ENCODE measurements at places on chromosomes 3 and 15. TPM values are rescaled to one million over a fixed set of nuclear protein-coding genes. Genes with fewer than 3 reads are reported as not detected.

DNA sequence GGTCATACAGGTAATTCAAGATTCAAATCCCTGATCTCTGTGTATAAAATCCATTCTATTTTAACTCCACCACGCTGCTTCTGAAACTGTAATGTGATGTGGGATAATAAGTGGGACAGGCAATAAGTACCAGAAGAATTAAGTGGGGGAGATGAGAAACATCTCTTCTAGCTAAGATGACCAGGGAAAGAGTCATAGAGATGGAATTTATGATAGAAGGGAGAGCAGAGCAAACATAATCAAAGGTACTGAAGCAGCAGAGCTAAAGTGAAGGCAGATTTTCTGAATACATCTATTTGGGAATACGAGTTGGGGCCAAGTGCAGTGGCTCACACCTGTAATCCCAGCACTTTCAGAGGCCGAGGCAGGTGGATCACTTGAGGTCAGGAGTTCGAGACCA lies 4.9 kb downstream of the MRPL47 start:
- no peak for DNase-seq

DNA sequence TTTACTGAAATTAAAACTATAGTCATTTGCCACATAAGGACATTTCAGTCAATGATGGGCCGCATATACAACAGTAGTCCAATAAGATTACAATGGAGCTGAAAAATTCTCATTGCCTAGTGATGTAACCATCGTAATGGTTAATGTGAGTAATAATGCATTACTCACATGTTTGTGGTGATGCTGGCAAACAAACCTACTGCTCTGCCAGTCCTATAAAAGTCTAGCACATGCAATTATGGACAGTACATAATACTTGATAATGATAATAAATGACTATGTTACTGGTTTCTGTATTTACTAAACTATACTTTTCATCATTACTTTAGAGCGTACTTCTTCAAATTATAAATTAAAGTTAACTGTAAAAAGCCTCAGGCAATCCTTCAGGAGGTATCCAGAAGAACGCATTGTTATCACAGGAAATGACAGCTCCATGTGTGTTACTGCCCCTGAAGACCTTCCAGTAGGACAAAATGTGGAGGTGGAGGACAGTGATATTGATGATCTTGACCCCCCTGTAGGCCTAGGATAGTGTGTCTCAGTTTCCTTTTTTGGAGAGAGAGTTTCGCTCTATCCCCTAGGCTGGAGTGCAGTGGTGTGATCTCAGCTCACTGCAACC lies 102.7 kb downstream of the ATP1B3 start:
- DNase-seq = no peak

DNA sequence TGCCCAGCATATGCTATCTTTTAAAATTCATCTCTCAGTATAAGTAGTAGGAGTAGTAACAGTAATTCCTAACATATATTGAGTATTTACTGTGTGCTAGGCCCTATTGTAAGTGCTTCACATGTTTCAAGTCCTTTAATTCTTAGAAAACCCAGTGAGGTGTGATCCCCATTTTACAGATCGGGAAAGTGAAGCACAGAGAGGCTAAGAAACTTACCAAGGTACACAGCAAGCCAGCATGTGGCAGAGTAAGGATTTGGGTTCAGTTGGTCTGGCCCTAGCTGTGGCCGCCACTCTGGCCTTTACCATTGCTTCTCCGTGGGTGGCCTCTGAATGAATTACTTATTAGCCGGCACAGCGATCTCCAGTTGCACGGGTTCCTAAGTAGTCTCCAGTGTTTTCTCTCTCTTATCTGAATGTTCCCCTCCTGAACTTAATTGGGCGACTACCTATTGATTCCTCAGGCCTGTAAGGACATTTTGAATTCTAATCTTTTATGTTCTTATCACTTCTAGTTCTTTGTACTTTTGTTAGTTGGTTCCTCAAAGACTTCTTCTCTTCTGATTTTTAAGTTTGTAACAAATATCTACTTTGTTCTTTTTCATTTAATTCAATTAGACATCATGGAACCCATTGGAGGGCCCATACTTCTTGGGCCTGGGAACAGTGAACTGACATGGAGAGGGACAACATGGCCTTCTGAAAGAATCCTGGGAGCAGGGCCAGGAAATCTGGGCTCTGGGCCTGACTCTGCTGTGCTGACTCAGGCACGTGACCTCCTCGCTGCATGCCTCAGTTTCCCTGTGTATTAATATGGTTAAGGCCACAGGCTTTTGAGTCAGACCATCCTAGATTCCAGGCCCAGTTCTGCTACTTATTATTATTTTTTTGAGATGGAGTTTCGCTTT lies 11.6 kb downstream of the CLCN2 start:
- DNase-seq = no peak

GRCh38 chr15:74263466-74263865 lies 27.3 kb downstream of the CCDC33 start:
- DNase-seq = no peak

DNA sequence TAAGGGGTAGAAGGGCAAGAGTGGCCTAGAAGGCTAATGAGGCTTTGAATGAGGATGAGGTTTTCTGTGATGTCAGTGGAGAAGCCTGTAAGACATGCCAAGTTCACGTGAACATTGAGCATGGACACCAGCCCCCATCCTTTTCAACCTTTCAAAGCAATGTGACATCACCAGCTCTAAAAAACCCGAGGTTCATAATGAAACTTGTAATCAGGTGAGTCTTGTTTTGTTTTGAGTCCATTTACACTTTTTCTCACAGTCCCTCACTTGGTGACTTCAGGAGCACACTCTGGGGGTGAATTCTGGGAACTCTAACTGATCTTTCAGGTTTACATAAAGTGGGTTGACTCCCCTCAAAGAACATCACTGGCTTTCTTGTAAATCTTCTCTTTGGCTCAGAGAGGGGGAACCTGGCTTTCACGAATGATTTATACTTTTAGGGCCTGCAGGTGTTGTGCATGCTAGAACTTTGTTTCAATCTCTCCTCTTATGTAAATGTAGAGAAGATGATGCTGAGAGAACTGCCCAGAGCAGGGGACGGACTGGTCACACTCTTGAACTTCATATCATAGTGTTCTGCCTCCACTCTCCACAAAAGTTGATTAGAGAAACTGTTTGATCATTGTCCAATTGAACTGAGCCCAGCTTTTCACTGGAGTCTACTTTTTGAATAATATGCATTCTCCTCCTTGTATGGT lies 224.7 kb upstream of the SATB1 start:
- DNase-seq = no peak

DNA sequence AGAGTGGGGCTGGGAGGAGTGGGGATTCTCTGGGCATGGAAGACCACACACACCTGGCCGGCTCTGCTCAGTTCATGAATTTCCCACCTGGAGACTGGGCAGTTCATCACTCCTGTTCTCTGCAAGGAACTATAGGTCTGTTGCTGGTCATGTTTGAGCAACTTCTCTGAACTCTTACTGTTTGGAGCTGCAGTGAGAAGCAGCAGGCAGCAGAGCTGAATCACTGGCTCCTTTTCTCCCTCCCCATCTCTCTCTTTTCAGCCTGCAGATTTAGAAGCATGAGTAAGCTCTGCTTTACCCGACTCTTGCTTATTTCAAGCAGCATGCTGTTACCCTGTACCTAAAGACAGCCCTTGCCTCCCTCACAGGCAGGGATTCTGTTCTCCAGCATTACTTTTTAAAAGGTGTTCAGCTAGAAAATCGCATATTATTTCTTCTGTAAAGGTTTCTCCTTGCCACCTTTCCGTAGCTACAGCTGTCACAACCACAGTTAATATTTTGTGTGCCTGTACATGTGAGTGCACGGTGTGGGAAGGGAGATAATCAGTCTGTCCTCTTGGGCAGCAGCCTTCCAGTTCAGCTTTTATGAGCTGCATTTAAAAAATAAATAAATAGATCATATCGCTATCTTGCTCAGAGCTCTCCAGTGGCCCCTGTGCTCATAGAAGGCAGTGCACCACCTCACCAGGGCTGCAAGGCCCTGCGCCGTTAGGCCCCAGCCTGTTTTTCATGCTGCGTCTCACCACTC lies 131.6 kb downstream of the CHCHD6 start:
- no peak for DNase-seq

DNA sequence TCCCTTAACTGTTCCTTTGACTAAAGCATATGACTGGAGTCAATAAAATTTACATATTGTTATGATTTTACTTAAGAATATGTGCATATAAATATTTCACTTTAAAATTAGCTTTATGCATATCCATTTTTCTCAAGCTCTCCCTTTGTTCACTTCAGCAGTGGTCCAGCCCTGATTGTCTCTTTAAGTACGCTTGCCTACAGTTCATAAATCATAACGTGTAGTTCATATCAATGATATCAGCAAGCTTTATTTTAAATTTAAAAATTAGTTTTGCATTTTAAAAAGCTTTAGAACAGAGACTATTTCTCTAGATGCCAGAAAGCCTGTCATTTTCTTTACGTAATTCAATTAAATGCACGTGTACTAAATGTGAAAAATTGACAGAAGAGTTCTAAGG lies 721.9 kb downstream of the OTOL1 start:
- DNase-seq = no peak

DNA sequence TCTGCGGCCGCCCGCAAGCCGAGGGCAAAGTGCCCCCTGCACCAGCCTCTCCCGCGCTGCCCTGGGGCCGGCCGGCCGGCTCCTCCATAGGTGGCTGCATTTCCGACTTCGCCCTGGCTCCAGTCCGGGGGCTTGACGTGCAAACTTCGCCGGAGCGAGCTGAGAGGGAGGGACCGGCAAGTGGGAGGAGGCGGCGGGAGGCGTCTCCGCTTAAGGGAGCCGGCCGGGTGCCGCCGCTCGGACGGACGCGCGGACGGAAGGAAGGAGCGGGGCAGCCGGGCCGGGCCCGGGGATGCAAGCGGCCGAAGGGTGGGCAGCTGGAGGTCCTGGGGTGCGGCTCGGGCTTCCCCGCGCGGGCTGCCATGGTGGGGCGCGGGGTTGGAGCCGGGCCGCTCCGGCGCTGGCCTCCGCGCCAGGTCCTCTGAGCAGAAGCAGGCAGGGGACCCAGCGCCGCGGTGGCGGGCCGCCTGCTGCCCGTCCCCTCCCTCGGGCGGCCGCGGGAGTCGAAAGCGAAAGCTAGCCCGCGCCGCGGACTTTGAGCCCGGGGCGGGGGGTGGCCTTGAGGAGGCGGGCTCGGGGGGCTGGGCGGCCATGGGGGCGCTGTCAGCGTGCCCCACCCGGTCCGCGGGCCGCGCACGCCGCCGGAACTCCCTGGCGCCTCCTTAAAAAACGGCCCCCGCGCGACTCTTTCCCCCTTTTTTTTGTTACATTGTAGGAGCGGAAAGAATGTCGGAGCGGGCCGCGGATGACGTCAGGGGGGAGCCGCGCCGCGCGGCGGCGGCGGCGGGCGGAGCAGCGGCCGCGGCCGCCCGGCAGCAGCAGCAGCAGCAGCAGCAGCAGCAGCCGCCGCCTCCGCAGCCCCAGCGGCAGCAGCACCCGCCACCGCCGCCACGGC lies at the start of gene SCAANT1:
TSS of gene SCAANT1 (minus strand) at position 511 of the 895 bp plus-strand sequence.
- peak; percentile 95 for DNase-seq

GRCh38 chr3:90184861-90185260 lies 1077.4 kb downstream of the EPHA3 start:
- no peak for DNase-seq

GRCh38 chr15:85494048-85494777 lies 113.8 kb downstream of the AKAP13 start:
- no peak for DNase-seq

GRCh38 chr15:53534105-53534839 lies 225.2 kb downstream of the WDR72 start:
- no peak for DNase-seq

GRCh38 chr3:61425356-61425755 lies 136.0 kb upstream of the PTPRG start:
- DNase-seq = no peak

DNA sequence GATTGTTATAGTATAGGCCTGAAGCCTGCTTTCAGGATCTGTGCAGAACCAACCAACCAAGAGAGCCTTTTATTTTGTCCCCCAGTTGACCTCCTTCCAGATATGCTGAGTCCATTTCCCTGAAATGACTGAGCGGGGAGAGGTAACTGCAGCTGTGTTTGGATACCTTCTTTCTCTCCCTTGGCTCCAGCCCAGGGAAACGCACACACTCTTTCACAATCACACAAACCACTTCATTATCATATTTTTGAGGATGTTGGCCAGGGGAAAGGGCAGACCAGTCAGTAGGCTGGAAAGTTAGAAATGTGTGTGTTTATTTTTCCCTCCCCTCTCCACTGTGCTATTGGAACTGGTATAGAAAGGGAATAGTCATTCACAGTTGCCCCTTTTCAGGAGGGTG lies 417.7 kb upstream of the TBL1XR1 start:
- DNase-seq = peak; percentile 83

DNA sequence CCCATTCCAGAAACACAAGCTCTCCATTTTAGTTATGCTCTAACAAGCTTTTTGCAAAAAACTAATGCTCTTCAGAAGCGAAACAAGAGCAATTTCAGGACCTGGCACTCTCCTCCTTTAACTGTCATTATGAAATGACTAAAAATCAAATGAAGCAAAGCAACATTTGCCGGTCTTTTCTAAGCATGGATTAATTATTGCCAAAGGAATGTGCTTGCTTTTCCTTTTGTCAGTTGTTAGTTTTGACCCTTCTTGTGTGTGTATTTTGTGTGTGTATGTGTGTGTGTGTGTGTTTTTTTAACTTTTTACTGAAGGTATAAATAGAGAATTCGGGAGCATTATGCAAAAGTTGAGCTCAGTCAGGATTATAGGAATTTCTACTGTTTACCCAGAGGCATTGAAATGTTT lies 509.1 kb downstream of the TUSC7 start:
- no peak for DNase-seq

DNA sequence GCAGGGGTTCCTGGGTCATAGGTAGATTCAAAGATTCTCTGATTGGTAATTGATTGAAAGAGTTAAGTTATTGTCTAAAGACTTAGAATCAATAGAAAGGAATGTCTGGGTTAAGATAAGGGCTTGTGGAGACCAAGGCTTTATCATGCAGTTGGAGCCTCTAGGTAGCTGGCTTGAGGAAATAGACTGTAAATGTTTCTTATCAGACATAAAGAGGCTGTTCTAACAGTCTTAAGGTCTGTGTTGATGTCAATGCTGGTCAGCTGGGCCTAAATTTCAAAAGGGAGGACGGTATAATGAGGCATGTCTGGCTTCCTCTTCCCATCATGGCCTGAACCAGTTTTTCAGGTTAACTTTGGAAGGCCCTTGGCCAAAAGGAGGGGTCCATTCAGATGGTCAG lies 48.9 kb downstream of the GASK1A start:
- DNase-seq = no peak

DNA sequence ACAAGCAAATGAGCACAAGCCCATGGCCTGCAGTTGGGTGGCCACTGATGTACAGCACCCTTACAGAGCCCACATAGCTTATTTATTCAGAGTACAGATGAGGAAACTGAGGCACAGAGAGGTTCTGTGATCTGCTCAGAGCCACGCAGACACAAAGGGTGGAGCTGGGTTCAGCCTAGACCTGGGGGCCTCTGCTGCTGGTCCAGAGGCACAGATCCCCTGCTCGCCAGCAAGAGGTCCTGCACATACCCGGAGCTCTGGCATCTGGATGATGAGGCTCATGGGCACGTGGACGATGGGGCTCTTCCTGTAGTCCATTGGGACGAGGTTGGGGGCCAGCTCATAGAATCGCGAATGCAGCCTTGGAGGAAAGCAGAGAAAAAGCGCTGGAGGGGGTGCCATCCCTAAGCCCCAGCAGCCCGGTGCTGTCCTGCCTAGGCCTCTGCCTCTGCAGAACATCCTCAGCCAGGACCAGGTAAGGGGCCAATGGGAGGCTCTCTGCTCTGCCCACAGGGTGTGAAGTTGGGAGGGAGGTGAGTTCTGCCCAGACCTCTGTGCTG lies 18.6 kb downstream of the SH2D7 start:
- no peak for DNase-seq

The EOMES gene
- 0.08 TPM for total RNA-seq

The HTR3E gene
- total RNA-seq = not detected

The GP9 gene
- total RNA-seq = not detected

The MESP2 gene
- 0.51 TPM for total RNA-seq

The P4HTM gene
- total RNA-seq = 25.5 TPM

The PIK3CA gene
- total RNA-seq = 21.1 TPM

The C15orf62 gene
- total RNA-seq = 0.24 TPM

The RPL22L1 gene
- total RNA-seq = 11.7 TPM

The GOLGA8N gene
- total RNA-seq = 10.3 TPM

All from Right ventricle myocardium inferior (tissue), 1 donor.